ENCODE measurements at places on chromosomes 7 and 10. TPM values are rescaled to one million over a fixed set of nuclear protein-coding genes. Genes with fewer than 3 reads are reported as not detected.

GRCh38 chr10:80532571-80532970 is 5.1 kb upstream of the SH2D4B start:
- DNase-seq = no peak

DNA sequence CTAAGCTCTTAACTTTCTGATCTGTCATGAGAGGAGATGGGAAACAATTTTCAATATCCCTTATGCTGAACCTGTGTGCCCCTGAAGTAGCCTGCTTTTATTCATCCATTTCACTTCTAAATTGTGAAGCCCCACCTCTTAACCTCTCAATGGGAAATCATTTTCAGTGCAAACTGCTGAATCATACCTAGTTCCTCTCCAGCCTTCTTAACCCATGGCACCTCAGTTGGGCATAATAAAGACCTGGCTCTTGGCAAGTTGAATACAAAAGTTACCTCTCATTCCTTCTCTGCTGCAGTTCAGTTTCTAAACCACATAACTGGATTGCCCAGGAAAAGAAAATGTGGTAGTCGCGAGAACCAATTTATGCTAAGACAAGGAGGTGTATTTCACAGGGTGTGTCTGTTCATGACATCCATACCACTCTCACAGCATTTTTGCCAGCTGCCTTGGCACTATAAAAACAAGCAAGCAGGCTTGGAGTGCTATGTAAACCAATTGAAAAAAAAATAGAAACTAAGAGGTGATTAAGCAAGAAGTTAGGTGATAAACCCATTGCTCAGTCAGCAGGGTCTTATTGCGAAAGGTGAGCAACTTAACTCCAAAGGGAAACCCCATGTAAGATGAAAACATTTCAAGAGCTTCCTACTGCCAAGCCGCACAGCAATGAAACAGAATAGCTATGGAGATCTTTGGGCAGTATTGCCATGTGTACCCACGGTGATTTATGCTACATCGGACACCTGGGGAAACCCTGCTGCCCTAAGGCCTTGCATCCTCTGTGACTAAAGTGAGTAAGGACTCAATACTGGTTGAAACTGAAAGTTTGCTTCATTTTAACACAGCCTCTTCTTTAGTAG is 57.0 kb upstream of the DKK1 start:
- no peak for DNase-seq

DNA sequence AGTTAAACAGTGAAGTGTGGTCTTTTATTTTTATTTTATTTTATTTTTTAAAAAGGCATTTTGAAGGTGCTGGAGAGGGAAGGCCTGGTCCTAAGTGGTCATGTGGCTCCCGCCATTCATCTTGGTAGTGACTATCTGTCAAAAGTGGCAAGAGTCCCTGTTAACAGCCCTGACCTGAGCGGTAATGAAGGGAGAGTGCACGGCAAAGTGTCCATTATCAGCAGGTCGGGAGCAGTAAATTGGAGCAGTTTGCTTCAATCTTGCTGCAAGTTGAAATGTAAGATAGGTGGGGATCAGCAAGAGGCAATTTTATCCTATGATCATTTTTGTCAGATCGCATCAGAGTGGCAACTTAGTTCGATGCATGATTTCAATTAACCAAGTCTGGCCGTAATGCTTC is 227.4 kb upstream of the SP4 start:
- no peak for DNase-seq

DNA sequence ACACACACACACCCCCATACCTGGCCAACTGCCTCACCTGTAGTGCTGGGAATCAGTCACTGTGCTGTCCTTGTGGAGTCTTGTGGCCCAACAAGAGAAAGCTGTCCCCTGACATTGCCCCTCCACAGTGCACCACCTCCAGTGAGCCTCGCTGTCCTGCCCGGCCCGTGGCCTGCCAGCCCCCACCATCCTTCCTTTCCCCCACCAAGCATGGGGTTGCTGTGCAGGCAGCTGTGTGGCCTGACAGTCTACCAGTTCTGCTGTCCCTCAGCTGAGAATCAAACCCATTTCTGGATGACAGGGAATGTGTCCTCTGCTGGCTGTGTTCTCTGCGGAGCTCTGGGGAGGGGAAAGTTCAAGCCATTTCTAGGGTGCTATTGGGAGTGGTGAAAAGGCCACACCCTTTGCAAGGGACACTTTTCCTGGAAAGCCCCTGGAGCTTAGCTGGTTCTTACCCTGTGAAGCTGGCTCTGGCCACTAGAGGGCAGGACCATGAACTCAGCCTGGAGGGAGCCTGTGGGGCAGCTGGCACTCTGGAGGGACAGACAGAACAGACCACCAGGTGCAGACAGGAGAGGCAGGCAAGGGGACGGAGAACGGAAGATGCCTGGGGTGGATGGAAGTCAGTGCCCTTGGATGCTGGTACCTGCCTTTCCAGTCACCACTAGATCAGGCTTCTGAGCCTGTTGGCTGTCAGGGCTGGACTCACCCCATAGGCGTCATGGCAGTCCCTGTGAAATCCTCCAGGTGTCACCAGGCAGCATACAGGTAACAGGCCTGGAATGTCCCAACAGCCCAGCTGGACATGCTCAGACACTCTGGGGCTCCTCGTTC is 10.5 kb upstream of the MTPAP start:
- no peak for DNase-seq

The HOXA13 gene
- total RNA-seq = 0.17 TPM

DNA sequence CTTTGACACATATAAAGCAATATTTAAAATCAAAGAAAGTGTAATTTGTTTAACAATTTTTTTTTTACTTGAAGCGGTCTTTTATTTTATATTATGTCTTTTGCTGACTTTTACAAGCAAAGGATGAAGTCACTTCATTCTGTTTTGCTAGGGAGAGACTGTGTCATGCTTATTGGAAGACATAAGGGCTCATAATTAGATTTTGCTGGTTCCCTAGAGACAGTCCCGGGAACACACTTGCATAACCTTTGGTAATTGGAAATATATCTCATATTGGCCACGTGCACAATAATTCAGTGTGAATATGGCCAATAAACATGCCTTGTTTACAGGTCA is 448 bp upstream of the NET1 start:
- no peak for DNase-seq

DNA sequence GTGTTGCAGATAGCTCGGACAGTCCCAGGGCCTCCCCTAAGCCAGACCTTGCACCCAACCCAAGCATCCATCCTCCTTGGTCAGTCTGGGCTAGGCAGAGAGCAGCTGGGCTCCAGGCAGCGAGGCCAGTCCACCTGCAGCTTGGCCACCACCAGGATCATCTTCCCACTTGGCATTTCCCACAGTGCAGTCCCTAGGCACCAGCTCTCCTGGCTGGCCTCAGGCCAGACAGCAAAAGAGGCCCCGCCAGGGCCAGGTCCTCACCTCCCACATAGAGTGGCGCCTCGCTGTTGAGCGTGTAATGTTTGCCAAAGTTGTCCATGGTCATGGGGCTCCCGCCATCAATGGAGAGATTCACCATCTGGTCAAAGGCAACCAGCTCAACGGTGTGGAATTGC is 171.7 kb downstream of the LCOR start:
- DNase-seq = no peak

DNA sequence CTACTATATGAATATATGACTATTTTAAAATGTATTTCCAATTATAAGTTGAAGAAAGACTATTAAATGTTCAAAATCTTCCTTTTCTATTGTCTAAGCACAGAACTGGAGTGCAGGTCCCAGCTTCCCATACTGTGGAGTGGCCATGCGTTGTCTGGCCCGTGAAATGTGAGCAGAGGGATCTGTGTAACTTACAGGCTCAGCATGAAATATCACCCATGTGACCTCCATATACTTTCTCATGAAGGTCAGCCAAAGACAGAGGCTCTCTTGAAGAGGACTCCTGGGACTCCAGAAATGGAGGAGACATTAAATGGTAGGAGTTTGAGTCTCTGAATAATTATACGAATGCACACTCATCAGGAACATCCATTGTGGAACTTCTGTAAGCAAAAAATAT is 92.4 kb upstream of the CAV2 start:
- no peak for DNase-seq

DNA sequence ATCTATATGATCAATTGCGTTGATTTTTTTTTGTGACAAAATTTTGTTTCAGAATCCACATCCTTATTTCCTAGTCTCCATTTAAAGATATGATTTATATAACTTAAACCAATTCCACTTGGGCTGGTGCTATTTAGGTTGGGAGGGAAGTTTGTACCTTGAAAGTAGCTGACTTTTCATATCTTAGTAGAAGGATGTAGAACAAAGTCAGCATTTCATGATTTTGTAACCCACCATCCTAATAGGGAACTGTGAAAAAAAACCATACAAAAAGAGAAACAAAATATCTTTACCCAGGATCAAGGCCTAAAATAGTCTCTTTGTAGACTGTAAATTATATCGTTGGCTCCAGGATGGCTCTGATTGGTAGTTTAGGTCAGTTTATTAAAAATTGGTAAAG is 8.3 kb downstream of the HECTD2 start:
- no peak for DNase-seq

The FAM221A gene
- 14.5 TPM for total RNA-seq

The ZFAND2A gene
- 20.3 TPM for total RNA-seq

GRCh38 chr10:67926951-67927350 is 42.5 kb downstream of the SIRT1 start:
- DNase-seq = no peak

- no peak for DNase-seq
Observed at GRCh38 chr10:84005403-84005802, 133.9 kb upstream of the GHITM start.

The SPDYE5 gene
- not detected for total RNA-seq

DNA sequence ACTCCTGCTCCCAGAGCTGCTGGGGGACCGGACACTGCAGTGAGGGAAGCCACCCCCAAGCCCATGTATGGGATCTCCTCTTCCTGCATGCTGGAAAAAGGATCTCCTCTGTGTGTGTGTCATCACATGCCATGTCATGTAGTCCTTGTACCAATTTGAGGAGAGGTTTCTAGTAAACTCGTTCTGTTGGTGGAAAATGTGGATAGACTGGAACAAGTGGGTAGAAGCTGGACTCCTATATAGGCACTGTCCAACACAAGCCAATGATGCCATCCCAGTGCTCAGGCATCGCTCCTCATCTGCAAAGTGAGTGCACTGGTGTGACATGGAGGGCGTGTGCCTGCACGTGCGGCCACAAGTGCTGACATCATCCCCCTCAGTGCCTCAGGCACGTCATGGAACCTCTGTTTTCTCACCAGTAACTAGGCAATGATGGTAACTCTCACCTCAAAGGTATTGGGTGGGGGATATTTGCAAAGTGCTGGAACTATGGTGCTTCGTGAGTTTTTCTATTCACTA is 19.3 kb downstream of the MYO1G start:
- DNase-seq = no peak

The GNGT1 gene
- not detected for total RNA-seq

DNA sequence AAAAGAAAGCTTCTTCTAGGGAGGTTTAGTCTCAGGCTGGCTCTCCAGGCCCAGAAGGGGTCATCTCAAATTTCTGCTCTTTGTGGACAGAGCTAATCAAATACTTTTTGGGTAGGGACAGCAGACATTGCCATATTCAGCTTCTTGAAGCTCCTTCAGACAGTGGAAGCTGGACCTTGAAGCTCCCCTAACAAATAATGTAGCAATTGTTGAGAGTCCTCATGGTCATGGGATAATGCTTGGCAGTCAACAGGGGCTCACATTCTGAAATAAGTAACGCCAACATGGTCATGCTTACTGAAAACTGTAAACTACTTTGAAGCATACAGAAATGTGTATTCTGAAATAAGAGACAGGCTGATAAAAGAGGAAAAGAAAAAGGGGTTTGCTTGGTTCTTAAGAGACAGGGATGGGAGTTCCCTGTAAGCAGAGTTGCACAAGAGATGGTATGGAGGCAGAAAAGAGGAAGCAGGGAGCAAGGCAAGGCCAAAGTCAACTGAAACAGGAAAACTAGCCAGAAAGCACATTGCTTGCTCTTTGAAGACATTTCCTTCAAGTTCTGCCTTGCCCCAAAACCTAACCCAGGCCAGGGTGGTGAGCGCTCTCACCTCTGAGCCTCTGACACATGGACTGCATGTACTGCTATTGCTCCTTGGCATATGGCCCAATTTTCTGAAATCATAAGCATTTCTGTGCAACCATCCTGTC is 53.1 kb upstream of the KMT2E start:
- DNase-seq = no peak

- no peak for DNase-seq
Observed at GRCh38 chr7:142851919-142852318, 3.0 kb upstream of the EPHB6 start.

DNA sequence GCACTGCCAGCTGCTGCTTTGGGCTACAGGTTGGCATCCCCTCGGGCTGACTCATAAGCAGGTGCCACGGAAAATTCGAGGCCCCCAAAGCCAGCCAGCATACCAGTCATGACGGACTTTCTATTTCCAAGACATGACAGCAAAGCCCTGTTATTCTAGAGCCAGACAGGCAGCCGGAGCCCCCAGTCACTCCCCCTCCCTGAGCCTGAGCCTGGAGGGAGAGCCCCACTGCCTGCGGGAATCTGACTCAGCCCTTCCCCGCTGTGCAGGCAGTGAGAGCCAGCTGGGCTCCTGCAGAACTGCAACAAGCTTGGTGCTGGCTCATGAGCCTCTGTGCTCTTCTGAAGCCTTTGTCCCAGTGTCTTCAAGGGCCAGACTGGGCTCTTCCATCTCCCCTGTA is 15.8 kb downstream of the BTBD16 start:
- DNase-seq = no peak

- DNase-seq = no peak
Observed at GRCh38 chr7:18475488-18475887, 20.1 kb upstream of the HDAC9 start.

DNA sequence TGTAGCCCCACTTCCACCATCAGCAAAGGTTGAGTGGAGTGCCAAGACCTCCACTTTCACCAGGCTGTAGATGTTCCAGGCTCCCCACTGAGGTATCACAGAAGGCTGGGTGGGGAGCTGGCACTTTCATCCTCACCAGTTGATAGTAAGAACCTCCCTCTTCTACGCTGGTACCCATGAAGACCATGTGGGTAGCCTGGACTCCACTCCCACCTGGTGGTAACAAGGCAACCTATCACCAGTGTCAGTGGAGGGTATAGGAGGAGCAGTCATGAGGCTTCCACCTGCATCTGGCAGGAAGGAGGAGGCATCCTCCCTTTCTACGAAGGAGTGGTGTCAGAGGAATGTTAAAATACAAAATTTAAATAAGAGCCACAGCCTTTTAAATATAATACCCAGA is 4.4 kb downstream of the SMIM30 start:
- DNase-seq = no peak

GRCh38 chr7:32659853-32660252 is 164.6 kb downstream of the AVL9 start:
- DNase-seq = no peak

DNA sequence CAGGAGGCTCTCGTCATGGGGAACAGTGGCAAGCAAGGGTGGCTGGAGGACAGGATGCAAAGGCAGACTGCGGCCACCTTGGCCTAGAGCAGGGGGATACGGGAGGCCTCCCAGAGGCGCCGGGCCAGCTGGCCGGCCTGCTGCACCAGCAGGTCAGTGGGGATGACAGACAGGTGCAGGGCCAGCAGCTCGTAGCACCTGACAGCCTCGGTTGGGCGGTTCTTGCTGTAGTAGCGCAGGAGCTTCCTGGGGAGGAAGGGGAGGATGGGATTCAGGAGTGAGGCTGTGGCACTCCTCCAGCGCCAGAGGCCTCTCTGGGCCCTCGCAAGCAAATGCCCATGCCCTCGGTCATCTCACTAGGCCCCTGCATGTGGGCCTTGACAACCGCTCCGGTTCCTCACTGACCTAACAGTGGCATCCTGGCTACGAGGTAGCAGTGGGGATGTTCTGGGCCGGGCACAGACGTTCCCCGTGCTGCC is 2.5 kb upstream of the PYROXD2 start:
- DNase-seq = no peak
